ENCODE measurements at places on chromosomes 5 and 9.

DNA sequence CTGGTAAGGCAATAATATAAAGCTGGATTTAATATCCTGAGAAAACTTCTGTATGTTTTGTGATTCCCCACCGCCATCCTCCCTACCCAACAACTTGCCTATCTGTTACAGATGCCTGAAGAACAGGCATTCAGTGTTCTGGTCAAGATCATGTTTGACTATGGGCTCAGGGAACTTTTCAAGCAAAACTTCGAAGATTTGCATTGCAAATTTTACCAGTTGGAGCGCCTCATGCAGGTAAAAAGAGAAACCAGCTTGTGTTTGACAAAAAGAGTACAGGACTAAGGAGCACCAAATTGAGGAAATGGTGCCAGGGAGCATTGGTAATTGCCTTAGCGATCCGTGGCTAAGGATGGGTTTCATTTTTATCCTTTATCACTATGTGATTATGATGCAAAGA lies 40.0 kb downstream of the GPR21 start:
- DNase-seq, result no peak

DNA sequence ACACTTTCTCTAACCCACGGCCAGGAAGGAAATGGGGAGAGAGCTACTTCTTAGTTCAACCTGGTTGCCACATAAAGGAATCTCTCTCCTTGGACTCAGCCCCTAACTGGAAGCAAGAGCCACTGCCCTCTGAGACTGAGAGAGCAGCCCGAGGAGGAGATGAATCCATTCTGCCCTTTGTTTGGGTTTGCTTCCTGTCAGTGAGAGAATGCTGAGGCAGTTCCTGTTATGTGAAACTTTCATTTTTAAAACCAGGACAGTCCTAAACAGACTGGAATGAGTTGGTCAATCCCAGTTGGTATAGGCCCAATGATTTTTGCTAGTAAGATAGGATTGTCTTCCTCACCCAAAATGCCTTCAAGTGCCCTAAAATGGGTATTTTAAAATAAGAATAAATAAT lies 205.1 kb downstream of the NTRK2 start:
- DNase-seq, result peak; percentile 8

DNA sequence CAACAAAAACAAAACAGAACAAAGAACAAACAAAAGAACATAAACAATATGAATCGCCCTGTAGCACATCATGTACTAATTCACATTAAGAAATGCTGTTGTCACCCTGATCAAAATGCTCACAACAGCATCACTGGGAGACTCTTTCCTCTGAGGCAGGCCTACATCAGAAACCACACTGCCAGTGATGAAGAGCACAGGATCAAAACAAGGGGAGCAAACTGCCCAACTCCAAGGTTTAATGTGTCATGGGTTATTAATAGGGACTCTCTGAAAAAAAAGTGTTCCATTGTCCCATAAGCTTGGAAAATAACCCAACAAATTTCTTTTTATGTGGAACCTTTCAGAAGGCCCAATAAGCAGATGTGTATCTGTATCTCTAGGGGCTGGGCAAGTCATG lies 74.2 kb downstream of the PTPN3 start:
- no peak for DNase-seq

DNA sequence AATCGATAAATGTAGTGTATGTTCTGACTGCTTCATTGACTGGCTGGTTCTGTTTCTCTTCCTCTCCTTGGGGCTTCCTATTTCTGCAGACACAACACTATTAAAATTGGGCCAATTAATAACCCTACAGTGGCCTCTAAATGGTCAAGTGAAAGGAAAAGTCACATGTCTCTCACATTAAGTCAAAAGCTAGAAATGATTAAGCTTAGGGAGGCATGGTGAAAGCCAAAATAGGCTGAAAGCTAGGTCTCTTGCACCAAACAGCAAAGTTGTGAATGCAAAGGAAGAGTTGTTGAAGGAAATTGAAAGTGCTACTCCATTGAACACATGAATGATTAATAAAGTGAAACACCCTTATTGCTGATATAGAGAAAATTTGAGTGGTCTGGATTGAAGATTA lies 58.2 kb downstream of the CCNH start:
- no peak for DNase-seq

- DNase-seq, result no peak
Observed at GRCh38 chr5:156680831-156681230, 169.3 kb upstream of the PPP1R2B start.

- no peak for DNase-seq
Observed at GRCh38 chr5:144457160-144457559, 286.5 kb downstream of the KCTD16 start.

GRCh38 chr5:179755022-179755421 lies 22.4 kb downstream of the MAML1 start:
- no peak for DNase-seq

GRCh38 chr5:119055294-119055693 lies 15.6 kb upstream of the DMXL1 start:
- DNase-seq, result no peak

DNA sequence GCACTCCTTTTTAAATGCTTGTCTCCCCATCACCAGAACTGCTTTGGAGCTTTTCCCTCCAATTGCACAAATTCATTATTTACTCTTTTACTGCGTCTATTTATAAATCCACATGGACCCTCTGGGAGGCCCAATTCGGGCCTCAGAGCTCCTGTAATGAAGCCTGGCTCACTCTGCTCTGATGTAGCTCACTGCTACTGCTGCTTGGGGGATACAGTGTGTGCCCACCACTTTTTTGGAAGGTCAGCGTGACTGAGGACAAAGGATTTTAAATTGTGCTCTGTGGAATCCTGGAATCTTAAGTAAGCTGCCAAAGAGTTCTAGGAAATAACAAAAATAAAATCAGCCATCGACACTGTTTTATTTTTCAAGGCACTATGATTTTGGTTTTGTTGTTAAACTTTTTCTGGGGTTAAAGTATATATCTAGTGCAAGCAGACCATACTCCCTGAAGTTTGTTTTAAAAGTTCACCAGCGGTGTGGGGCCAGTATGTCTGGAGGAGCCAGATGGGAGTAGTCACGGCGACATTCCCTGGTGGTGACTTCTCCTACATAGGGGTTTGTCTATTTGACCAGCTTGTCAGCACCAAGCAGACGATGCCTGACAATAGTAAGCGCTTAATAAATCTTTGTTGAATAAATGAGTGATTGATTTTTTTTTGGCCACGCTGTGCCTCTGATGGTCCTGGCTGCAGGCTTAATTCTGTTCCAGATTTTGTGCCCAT lies 142.8 kb downstream of the TMEM38B start:
- DNase-seq, result no peak

DNA sequence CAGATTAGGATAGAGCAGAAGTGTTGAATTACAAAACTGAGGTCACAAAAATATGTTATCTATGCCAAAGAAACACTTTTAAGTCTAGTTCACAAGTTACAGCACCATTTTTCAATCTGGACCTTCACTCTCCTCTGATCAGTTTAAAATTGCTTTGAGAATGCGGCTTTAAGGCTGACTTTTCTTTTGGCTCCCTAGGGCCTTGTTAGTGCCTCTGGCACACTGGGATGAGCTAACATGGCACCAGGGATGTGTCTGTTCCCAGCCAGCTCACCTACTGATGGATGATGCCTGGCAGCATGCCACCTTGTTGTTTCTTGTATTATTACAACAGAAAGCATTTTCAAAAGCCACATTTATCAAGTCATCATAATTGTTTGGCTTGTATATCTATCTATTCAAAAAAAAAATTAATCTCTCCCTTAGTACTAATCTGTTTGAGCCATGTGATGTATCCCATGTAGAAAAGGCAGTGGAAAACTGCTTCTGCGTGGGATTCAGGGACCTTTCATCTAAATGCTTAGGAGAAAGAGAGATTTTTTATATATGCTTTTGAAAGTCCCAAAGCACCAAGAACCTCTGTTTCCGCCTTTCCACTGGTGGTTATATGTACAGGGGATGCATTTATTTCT lies 46.6 kb downstream of the ADAMTSL1 start:
- DNase-seq, result peak; percentile 35

GRCh38 chr9:107734256-107735013 lies 244.9 kb upstream of the KLF4 start:
- DNase-seq, result peak; percentile 93

DNA sequence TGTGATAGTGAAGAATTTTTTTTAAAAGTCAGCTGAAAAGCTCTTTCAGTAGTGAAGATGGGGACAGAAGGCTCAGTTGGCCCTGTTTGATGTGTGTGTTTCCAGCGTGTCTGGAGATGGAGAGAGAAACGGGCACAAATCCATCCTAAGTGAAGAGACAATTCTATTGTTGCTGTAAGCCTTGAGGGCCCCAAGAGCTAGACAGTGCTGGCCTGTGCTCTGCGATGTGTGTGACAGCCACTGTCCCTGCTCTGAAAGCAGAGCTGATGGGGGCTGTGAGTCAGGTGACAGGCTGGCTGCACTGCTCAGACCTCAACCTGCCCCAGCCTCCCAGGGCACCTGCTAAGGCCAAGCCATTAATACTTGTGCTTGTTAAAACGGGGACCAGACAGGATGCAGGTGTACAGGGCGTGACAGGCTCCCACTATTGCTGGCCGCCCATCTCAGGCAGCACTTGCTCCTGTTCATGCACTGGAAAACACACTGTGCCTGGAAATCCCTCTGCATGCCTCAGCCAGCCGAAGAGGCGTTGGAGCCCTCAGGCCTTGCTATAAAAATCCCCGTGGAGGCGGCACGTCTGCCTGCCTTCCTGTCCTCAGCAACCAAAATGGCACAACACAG lies 44.6 kb upstream of the SEMA4D start:
- DNase-seq, result no peak

DNA sequence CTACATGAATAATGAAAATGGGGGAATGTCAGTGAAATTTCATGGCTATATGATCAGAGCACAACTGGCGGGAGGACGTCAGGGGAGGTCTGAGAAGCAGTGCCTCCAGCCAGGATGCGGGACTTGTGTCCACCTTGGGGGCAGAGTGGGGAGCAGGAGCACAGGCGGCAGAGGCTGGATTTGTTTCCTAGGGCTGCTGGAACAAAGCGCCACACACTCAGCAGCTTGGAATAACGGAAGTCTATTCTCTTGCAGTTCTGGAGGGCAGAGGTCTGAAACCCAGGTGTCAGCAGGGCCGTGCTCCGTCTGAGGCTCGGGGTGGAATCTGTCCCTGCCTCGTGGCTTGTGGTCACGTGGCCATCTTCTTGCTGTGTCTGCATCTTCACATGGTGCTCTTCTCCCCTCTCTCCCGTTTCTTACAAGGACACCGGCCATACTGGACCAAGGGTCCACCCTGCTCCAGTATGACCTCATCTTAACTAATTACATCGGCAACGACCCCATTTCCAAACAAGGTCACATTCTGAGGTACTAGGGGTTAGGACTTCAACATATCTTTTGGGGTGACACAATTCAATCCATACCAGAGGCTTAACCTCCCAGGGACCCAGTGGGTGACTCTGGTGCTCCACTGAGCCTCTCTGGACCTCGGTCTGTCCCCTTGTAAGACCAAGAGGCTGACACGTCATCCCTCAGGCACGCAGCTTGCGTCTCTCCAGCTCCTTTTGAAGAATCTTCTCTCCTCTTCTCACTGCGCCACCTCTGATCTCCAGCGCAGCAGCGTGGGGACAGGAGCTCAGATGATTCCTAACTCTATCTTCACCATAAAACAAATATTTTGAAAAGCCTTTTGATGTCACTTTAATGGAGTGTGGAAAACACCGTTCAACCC lies 202.5 kb downstream of the CDK5RAP2 start:
- DNase-seq, result no peak

Data from fibroblast of skin of abdomen (primary cell).